ENCODE measurements at places on chromosomes 4 and X.

- no peak for DNase-seq
These were observed 10.3 kb downstream of the SNX25 start for GRCh38 chr4:185219551-185220344.

- no peak for DNase-seq
These were observed 10.0 kb upstream of the OPHN1 start for GRCh38 chrX:68443155-68443868.

DNA sequence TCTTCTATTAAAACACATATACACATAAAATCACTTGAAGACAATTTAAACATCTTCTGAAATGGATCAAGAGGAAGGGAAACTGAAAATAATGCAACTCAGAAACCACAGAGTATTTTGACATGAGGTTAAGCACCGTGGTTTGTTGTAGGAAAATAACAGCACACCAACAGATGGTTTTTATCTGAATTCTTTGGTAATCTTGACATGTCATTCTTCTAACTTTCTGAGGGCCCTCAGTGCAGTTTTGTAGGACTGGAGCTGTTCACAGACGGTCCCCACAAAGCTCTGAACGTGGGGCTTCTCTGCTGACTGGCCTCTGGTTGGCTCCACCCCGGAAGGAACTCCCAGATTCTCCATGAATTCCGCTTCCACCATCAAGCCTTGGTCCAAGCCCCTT is 16.0 kb upstream of the TLR8 start:
- DNase-seq = no peak

DNA sequence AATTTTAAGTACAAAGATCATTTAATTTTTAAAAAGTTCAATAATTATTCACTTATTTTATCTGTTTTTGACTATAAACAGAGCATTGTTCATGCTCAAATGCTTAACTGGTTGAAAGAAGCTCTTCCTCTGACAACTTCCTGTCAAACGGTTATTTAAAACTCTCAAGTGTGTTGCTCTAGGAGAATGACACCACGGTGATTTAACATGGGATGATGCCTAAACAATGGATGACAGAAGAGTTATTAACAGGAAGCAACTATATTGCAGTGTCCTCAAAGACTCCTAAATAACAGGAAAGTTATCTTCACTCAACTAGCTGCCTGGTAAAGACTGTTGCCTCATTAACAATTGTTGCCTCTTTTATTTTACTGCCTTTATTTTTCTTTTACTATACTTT is 509.6 kb downstream of the PACRGL start:
- DNase-seq = no peak

Data from D721Med (cell line).